ENCODE measurements at places on chromosomes 1 and 21. TPM values are rescaled to one million over a fixed set of nuclear protein-coding genes. Genes with fewer than 3 reads are reported as not detected.

UBL4B gene
- total RNA-seq = not detected

ITSN1 gene
- 64.8 TPM for total RNA-seq

VN1R5 gene
- not detected for total RNA-seq

GPATCH3 gene
- total RNA-seq = 10.2 TPM

PDC gene
- 0.38 TPM for total RNA-seq

TINAGL1 gene
- total RNA-seq = 742 TPM

MATN1 gene
- total RNA-seq = 0.28 TPM

DNASE2B gene
- not detected for total RNA-seq

PCP4 gene
- not detected for total RNA-seq

CELA2B gene
- not detected for total RNA-seq

CFAP45 gene
- total RNA-seq = 0.28 TPM

LEFTY2 gene
- total RNA-seq = not detected

OR2L13 gene
- under 0.01 TPM for total RNA-seq

C1QB gene
- not detected for total RNA-seq

TPTE gene
- not detected for total RNA-seq

CELA3A gene
- not detected for total RNA-seq

GNAT2 gene
- total RNA-seq = under 0.01 TPM

HUNK gene
- total RNA-seq = not detected

S100A7 gene
- not detected for total RNA-seq

SLC5A9 gene
- not detected for total RNA-seq

LMNA gene
- total RNA-seq = 515 TPM

ZNF683 gene
- not detected for total RNA-seq

STXBP3 gene
- 63.3 TPM for total RNA-seq

FBXO42 gene
- 11.6 TPM for total RNA-seq

CELSR2 gene
- 2.5 TPM for total RNA-seq

FALEC gene
- total RNA-seq = not detected

PDE4B gene
- total RNA-seq = 25.4 TPM

KRTAP13-2 gene
- total RNA-seq = not detected

All from regular cardiac myocyte (primary cell).